SHP77 treated with DMSO at 0.1 percent for 48 hours (cell line): ENCODE measurements at places on chromosomes 1 and 21.

DNA sequence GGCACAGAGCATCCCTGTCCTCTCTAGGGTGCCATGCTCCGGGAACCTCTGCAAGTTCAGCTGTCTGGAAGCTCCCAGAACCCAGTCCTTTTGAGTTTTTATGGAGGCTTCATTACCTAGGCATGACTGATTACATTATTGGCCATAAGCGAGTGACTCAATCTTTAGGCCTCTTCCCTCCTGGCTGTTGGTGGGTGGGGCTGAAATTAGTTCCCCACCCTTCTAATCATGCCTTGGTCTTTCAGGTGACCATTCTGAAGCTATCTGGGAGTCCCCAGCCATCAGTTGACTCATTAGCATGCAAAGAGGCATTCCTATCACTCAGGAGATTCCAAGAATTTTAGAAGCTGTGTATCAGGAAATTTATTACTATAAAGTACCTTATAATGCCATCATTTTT is 46.6 kb downstream of the WLS start:
- DNase-seq, result no peak

DNA sequence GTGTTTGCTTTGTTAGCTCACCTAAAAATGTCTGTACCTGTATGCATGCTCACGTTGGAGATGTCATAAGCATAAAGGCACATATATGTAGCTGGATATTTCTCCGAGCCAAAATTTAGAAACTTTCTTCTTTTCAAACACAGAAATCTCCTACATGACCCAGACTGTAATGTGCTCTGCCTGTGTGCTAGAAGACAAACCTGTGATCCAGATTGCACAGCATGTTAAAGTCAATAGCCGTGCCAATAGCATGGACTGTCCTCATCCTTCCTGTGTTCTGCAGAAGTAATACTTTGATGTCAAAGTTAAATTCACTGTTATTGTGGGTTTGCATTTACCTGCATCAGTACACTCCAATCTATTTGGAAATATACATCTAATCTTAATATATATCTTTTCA is 346.2 kb upstream of the ZRANB2 start:
- DNase-seq, result no peak

GRCh38 chr21:32603131-32603530 is 9.0 kb downstream of the CFAP298 start:
- DNase-seq, result no peak

GRCh38 chr1:38055398-38055797 is 8.8 kb upstream of the POU3F1 start:
- no peak for DNase-seq

- no peak for DNase-seq
Measured at GRCh38 chr1:219171192-219171935, 2.3 kb upstream of the LYPLAL1 start.

- DNase-seq, result no peak
Measured at GRCh38 chr1:53585565-53585964, 126.4 kb downstream of the DMRTB1 start.

- no peak for DNase-seq
Measured at GRCh38 chr1:185369786-185370185, 52.7 kb upstream of the IVNS1ABP start.

DNA sequence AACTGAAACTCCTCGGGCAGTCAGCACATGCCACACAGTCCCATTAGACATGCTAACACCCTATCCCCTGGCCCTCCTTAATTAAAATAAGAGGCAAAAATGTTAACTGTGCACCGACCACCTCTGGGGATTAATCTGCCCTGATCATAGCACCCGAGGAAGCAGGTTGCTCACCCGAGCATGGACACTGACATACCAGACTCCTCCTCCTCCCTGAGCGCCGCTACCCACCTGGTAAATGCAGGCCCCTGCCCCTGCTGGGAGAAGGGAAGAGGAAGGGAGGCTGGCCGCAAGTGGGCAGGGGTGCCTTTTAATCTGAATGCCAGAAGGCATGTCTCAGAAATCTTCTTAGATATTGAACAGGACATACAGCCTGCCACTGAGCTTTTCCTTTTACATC is 360.9 kb downstream of the RRAGC start:
- no peak for DNase-seq

GRCh38 chr1:181583598-181583997 is 100.3 kb downstream of the CACNA1E start:
- DNase-seq, result no peak

DNA sequence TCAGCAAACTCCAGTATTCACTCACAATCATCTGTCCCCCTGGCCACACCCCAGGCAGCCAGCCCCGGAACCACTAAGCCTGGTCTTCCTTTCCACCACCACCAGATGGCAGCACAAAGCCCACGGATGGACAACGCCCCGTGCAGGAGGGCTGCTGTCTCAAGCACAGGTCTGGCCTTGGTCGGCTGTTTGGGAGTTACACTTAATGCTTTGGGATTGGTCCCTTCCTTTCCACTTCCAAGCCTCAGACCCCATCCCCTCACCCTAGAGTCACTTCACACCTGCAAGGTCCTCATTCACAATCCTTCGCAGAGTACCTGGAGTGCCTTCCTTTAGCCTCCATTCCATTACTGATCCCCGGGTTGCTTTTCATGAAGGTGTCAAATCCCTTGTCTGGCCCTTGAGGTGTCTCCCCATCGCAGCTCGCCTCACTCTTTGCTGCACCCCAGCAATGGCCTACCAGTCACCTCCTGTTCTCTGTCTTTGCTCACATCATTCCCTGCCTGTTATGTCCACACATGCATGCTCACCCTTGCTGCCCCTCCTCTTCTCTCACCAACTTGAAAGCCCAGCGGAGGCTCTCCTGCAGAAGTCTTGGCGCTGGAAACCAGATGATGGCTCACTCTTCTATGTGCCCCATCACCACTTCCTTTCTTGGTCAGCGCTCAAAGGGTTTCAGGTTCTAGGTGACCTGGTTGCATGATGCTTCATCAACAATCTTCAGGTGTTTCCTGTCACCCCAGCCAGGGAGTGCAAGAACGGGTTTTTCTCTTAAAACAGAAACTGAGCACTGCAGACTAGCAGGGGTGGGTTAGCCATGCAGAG is 24.9 kb upstream of the KCNA2 start:
- DNase-seq, result peak; percentile 38

DNA sequence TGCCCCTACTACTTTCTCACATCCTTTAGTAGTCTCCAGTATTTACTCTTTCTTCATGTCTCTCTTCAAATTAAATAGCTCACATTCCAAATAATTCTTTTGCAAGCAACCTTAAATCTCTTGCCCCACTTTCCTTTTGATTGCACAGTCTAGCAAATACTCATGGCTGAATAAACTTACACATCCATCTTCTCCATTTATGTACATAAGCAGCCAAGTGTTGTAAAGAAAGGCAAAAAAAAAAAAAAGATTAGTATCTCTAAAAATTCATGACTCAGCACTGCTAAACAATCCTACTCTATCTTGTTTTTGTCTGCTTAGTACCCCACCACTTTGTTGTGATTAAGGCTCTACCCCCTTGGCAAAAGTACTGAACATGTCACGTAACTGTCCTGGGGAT is 42.6 kb downstream of the F13B start:
- no peak for DNase-seq

- DNase-seq, result peak; percentile 13
Measured at GRCh38 chr21:46229133-46229922, 754 bp upstream of the LSS start.

GRCh38 chr1:164805399-164805798 is 246.4 kb downstream of the PBX1 start:
- no peak for DNase-seq

DNA sequence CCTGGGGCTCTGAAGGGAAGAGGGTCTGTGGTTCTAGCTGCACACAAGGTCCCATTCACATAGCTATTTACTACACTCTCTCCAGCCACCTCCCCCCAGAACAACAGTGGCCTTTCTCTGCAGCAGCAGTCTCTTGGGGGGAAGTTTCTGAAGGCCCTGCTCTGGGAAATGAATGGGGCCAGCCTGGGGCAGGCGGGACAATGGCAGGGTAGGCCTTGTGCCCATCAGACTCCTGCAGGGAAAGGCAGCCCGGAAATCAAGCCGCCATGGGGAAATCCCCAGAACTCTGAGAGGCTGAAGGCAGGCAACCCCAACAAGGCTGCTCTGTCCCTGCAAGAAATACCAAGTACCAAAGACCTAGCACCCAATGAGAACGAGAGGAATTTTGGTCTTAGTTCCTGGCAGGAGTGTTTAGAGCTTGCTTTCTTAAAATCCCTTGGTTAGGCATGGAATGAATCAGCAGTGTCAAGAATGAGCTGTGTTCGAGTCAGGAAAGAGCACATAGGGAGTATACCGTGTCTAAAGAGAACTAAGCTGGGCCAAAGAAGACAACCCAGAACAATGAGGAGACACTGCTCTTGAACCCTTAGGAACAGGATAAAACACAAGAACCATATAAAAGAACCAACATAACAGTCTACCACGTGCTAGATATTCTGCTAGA is 11.3 kb downstream of the ARHGEF11 start:
- DNase-seq, result no peak

- DNase-seq, result no peak
Measured at GRCh38 chr21:44778094-44778493, 23.5 kb downstream of the UBE2G2 start.

DNA sequence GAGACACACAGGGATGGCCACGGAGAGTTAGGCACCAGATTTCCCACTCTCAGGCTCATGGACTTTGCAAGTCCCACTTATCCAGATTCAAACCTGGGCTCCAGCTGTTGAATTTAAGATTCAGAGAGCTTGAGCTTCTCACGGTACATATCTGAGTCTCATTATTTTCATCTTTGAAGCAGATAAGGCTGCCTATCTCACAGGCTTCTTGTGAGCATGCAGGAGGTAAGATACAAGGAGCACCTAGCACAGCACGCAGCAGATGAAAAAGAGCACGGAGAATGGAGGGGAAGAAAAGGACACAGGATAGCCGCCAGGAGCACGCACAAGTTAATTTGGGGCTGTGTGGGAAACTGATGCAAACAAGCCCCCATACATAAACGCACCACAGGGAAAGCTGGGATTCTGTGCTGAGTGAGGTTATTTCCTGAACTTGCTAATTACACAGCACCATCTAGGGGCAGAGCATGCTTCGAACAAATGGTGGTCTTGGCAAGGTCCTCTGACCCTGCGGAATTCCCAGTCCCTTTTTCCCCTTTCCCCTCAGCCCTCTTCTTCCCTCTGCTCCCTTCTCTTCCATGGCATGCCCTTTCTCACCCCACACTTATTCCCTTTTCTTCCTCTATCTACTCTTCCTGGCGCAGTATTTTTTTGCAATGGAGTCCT is 134.7 kb upstream of the VANGL1 start:
- DNase-seq, result peak; percentile 47

DNA sequence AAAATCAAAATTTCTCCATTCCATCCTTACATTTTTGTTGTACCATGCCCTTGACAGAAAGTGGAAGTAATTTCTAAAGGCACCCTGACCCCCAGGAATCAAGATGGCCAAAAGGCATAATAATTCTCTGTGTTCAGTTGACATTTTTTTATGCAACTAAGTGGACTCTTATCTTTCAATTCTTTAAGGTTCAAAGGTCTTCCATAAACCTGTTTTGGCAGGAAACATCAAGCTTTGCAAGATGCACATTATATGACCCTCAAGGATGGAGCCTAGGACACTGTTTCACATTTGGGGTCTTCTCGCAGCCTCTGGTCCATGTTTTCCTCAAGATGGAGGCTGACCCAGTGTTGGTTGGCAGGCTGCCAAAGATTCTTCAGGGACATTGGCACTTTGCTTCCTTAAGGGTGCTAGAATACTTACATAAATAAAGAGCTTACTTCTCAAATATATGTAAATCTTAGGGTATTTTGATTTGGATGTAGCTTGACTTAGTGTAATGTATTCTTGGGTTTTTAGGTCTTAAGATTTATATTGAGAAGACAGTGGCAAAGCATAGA is 48.0 kb upstream of the COG2 start:
- no peak for DNase-seq

DNA sequence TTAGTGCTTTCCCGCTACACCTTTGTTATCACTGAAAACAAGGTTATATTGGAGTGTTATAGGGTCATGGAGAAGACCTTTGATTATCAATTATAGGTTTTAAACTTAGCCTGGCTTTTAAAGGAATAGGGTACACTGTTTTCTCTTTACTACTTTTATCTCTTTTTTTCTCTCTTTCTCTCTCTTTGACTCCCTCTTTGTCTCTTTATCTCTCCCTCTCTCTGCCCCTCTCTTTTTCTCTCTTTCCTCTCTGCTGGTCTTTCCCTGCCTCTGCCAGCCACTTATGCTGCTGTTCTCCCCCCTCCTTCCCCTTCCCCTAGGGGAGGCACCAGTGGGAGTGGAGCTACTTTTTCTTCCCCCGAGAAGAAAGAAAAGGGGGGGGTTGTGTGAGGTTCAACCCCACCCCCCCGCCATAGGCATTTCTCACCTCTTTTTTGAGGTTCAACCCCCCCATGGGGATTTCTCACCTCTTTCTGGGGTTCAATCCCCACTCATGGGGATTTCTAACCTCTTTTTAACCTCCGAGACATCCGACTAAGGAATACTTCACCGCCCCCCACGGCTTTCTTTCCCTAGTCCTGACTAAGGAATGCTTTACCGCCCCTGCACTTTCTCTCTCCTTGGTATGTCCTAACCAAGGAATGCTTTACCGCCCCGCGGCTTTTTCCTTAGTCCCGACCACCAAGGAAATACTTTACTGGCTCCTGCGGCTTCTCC is 17.2 kb upstream of the ZBTB8B start:
- no peak for DNase-seq

- no peak for DNase-seq
Measured at GRCh38 chr1:226126824-226127569, 59.5 kb downstream of the ACBD3 start.

DNA sequence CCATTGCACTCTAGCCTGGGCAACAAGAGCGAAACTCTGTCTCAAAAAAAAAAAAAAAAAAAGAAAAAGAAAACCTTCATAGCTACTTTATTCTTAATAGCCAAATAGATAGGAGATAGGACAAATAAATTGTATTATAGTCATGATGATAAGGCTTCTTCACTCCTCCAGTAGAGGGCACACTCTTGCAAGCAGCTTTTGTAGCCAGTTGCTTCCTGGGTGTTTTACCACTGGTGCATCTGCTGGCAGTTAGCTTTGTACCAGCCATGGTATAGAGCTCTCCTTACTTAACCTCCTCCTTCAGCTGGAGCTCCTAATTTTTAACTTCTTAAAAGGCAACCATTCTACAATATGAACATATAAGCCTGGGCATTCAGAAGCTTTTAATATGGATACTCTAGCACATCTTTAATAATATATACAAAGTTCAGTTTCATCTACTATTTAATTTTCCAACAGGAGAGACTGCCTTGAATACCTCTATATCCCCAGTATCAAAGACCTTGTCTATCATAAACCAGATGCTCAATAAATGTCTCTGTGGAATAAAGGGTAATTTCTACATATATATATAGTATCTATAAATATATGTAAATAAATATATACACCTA is 35.8 kb downstream of the EVI5 start:
- DNase-seq, result peak; percentile 15

DNA sequence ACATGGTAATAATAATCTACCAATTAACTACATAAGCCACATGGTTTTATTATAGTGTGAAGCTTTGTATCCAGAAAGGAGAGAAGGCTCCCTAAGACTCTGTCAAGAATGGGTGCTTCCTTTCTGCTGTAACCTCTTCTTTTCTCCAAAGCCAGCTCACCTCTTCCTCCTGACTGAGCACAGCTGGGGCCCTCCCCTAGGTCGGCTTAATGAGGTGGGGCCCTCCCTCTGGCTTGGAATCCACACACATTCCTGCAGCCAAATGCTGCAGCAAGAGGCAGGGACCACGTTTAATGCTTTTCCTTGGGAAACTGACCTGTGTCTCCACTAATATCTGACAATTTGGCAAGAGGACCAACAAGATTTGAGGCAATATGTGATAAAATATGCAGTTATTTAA is 94.8 kb downstream of the DSCAM start:
- no peak for DNase-seq
